ENCODE measurements at places on chromosomes 7 and 10.

DNA sequence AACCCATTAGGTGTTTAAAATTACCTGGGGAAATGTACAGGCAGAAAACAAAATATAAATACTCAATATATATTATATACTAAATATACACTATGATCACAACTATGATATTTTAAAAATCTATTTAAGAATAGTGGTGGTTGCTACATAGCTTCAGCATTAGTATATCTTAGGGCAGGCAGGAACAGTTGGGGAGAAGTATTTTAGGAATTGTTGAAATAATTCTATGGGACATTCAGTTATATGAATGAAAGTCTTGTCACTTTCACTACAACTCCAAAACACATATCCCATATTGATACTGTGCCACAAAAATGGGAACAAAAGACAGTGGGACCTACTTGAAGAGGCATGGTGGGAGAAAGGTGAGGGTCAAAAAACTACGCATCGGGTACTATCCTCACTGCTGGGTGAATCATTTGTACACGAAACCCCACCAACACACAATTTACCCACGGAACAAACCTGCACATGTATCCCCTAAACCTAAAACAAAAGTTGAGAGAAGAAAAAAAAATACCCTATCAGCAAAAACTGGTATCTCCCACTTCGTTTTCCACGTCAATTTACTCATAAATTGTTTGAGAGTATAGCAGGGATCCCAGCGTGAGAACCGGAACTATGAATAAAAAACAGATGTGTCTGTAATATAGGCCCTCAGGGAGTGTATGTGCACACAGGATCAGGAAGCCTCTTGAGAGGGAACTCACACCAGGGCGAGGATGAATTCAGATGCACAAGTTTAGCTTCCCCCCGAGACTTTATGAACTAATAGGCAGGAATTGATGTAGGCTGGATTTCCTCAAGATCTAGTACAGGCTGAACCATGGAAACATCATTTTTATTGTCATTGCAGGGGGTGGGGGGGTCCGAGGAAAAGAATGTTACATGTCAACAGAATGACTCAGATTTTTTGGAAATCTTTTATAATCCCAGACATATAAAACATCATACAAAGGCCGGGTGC, 16.2 kb downstream of the SLC16A12 start:
- no peak for DNase-seq

- no peak for DNase-seq
These were observed 151.6 kb downstream of the CACNA2D1 start for GRCh38 chr7:82291931-82292330.

DNA sequence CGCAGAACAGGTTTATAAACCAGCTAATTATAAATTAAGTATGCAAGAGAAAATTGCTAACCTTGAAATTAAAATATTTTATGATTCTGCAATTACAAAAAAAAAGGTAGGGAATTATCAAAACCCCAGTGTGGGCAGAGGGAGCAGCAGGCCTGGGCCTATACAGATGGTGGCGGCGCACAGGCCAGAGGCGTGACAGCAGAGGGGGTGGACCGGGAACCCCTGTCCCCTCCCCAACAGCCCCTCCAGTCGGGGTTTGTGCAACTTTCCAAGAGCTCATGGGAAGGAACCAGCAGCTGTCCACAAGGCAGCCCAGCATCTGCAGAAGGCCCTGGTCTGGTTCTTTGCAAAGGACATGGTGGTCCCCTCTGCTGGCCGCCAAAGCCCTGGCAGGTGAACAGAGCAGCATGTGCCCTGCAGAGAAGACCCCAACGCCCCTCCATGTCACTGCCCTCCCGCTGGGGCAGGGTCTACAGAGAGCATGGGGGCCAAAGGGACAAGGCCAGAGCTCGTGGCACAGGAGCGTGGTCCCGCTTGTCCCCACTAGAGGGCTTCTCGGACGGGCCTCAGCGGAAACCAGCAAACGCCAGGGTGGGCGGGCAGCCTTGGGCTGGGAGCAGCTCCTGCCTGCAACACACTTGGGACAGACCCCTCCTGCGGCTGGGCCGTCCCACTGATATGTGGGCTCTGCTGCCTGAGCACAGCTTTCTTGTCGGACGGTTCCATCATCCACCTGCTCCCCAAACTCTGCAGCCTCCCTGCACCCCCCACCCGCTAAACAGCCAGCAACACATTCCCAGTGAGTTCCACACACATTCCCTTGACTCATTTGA, 75.1 kb downstream of the EBF3 start:
- DNase-seq, result peak; percentile 35

DNA sequence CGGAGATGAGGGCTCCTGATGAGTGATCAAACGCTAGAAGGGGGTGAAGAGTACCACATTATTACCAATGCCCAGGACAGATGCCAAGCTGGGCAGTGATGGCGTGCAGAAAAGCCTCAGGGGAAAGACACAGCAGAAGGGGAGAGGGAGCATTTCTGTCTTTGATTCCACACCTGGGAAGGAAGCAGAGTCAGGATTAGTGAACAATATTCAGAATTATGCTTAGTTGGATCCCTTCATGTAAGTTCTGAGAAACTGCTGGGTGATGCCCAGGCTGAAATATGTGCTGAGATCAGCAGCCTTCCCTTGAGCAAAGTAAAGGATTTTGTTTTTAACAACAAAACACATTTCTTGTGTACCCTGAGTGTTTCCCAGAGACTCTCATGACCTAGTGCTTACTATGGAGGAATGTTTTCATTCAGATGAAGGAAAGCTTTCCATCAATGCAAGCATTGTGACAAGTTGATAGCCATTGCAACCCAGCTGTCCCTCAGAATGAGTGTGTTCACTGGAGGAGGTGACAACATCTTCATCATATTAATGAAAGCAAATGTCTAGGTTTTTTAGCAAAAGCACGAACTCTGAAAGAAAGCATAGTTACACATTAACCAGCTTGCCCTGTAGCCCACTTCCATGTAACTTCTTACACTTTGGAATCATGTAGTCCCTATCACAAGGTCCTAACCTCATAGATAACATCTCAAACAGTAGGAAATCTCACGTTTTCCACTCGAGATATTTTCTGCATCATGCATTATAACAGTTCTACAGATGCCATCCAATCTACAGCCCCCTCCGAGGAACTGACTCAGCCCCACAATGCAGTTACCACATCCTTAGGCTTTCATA, 23.8 kb upstream of the AKR1C1 start:
- no peak for DNase-seq

- no peak for DNase-seq
These were observed 123.7 kb upstream of the FAM3C start for GRCh38 chr7:121519548-121520521.

GRCh38 chr10:119197921-119198320, 9.4 kb upstream of the GRK5 start:
- no peak for DNase-seq

- DNase-seq, result no peak
These were observed 119.2 kb downstream of the SFMBT2 start for GRCh38 chr10:7291487-7292270.

- no peak for DNase-seq
These were observed 470.8 kb upstream of the ZMIZ1 start for GRCh38 chr10:78597796-78598555.

DNA sequence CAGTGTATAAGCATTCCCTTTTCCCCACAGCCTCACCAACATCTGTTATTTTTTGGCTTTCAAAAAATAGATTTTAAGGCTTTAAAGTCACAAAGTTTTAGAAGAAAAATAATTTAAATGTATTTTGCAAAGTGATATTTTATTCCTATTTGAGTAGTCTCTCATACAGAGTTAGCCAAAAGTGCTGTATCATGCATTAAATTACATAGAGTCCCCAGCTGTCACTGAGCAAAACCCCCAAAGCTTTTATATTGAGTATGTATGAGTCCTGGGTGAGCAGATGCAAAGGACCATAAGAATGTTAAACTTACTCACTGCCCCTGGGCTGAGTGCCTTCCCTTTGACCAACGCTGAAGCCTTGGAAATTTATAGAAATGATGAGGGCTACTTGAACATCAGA, 70.4 kb upstream of the PTN start:
- DNase-seq, result no peak

DNA sequence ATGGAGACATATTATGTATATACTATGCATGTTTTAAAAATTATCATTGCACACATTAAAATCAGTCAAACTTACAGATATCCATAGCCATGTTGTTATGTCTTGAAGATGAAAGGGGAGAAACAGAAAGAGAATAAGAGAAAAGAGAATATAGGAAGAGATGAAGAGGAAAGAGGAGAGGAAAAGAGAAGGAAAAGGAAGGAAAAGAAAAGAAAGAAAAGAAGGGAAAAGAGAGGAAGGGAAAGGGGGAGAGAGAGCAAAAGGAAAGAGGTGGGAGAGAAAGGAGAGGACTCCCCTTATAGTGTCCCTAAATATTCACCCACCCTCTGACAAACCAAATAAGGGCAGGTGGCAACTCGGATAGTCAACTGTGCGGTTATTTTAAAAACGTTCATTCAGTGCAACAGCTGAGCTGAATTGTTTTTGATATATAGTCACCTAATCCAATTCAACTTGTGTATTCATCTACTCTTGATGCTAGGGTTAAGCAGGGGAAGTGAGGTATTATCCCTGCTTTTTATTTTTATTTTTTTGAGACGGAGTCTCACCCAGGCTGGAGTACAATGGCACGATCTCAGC, 14.6 kb downstream of the SVIL start:
- no peak for DNase-seq

GRCh38 chr7:17009933-17010332, 128.2 kb upstream of the AGR3 start:
- no peak for DNase-seq

DNA sequence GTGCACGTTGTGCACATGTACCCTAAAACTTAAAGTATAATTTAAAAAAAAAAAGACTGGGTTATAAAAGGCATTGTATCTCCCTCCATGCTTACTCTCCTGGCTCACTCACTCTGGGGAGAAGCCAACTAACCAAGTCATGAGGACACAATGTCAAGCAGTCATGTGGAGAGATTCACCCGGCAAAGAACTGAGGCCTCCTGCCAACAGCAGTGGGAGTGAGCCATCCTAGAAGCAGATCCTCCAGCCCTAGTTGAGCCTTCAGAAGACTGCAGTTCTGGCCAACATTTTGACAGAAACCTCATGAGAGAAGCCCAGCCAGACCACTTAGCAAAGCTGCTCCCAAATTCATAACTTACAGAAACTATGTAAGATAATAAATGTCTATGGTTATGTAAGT, 521.7 kb upstream of the FZD8 start:
- no peak for DNase-seq

DNA sequence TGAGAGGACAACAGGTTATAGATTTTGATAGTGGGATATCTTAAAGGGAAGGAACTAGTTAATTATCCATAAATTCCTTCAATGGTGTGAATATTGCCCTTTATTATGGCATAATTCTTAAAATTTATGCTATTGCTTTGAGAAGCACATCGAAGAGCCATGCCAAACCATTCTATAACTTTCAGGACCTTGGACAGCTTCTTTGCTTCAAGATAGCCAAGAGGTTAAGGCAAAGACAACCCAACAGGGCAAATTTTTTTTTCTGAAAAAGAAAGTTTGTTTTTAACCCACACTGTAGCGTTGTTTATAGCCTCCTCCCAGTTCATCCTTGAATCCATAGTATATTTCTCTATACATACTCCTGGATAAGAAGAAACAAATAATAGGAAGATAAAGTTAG, 103.2 kb downstream of the NRG3 start:
- DNase-seq, result no peak

DNA sequence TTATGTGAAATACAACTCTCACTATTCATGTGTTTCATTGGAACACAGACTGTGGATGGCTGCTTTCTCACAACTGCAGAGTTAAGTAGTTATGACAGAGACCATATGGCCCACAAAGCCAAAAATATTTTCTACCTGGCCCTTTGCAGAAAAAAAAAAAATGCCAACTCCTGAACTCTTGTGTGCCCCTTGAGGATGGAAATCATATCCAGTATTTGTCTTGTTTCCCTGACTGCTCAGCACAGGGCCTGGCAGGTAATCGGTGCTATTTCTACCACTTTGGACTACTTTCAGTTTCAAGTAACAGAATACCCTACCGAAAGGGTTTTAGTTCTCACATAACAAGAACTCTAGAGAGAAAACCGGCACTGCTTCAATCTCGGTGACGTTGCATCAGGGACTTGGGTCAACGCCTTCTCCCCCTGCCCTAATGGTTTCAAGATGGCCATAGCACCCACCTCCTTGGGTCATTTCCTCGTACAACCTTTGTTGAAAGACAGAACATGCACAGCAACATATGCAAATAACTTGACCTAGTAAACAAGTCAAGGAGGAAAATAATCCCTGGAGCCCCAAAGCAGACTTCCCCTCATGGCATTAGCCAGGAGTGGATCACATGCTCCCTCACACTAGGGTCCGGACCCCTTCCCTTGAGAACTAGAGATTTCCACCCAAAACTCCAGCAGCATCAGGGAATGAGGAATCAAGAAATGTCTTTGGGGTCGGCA, 11.8 kb upstream of the GPNMB start:
- no peak for DNase-seq

DNA sequence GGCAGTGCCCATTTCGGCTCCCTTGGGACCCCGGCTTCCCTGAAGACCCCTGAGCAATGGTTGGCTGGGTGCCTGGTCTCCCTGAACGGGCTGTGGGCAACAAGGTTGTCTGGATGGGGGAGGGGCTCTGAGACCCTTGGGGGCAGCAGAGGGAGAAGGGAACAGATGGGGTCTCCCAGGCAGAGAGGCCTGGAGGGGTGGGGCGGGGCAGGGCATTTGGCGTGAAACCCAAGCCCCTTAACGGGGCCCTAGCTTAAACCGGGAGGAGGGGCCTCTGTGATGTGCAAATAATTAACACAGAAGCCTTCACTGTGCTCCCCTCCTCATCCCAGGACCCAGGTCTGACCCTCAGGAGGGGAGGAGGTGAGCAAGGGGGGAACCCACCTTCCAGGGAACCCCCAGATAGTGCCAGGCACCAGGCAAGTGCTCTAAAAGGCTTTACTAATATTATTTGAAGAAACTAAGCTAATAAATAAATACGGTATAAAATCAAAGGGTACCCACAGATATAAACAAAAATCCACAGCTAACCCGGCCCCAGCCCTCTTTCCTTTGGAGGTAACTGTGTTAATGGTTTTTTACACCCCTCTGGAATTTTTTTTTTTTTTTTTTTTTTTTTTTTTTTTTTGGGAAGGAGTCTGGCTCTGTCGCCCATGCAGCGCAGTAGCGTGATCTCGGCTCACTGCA, 170.8 kb downstream of the RNF216 start:
- no peak for DNase-seq

- no peak for DNase-seq
These were observed 1.1 kb upstream of the CDH23 start for GRCh38 chr10:71395621-71396020.

GRCh38 chr7:70595370-70595754, 536.6 kb upstream of the GALNT17 start:
- no peak for DNase-seq

- DNase-seq, result no peak
These were observed at the start of gene NMT2 for GRCh38 chr10:15168291-15168785. Gene NMT2, minus strand, starts transcription at chr10:15168693. Its CDS starts 81 bp downstream, at chr10:15168612.

GRCh38 chr10:3811291-3811870, 26.4 kb upstream of the KLF6 start:
- no peak for DNase-seq

- DNase-seq, result no peak
These were observed 27.8 kb downstream of the CREB5 start for GRCh38 chr7:28440055-28440601.

- no peak for DNase-seq
These were observed 4.9 kb downstream of the KIAA1217 start for GRCh38 chr10:24213881-24214280.

Data from stimulated activated CD8-positive, alpha-beta memory T cell treated with anti-CD3 and anti-CD28 coated beads, Interleukin-15, amount 100 ng/mL, for 24 hours (primary cell).